ENCODE measurements at places on chromosomes 1 and 21.

DNA sequence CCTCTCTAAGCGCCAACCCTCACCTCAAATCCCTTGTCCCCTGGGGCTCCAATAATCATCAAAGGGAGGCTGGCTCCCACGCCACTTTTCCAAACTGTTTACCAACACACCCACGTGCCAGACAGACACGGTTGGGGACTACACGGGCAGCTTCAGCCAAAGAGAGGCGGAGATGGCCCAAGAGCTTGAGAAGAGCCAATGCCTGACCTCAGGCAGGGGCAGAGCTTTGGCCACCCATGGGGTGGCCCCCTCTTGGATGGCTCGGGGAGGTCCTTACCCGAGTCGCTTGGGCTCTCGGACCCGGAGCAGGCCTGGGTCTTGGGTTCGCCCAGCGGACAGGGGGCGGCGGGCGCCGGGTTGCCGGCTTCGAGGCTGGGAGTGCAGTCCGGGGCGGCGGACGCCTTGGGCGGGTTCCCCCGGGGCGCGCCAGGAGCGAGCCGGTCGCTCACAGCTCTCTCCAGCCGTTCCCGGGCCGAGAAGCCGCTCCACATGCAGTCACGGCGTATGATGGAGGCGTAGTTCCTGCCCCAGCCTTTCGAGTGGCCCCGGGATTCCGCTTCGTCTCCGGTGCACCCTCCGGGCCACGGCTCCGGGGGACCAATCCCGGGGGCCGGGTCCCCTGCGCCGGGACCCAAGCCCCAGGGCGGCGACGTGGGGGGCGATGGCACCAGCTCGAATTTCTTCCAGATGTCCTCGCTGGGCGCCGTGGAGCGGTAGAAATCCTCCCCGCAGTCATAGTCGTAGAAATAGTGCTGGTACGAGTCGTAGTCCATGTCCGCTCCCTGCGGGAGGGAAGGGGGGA is 854 bp downstream of the MYCL start:
- DNase-seq, result peak; percentile 82

- no peak for DNase-seq
Observed at GRCh38 chr21:39107739-39108138, 75.5 kb downstream of the PSMG1 start.

- DNase-seq, result no peak
Observed at GRCh38 chr1:30319765-30320580, 403.4 kb downstream of the MATN1 start.

GRCh38 chr1:24414775-24415333 is 748 bp upstream of the NIPAL3 start:
- DNase-seq, result no peak

GRCh38 chr1:172938681-172939080 is 112.1 kb downstream of the TNFSF18 start:
- DNase-seq, result no peak

DNA sequence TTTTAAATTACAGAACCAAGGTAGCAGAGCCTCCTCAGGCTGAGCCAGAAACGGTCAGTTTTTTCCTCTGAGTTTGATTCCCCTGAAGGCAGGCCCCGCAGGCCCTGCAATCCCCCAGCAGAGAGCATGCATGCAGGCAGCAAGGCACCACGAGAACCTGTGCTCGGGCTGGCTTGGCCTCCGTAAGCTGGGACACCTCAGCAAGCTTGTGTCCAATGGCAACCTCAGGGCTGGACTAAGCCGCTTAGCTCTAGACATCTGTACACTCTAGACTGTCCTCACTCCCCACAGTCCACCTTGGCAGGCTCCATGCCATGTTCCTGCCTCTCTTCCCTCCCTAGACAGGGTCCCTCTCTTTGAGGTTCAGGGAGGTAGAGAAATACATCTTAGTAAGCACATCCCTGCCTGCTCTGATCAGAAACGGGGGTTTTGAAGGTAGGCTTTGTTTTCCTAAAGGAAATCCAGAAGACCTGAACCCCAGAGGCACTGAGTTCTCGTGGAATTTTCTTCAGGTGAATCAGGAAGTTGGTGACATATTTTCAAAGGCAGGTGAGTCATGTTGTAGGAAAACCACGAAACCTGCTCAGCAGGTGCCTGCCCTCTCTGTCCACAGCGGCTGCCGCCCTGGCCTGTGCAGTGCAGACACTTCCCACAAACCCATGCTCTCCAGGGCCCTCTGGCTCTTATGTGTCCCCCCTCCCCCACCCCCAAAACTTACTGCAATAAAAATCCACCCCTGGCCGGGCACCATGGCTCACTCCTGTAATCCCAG is 7.0 kb downstream of the TMEM63A start:
- peak; percentile 76 for DNase-seq

DNA sequence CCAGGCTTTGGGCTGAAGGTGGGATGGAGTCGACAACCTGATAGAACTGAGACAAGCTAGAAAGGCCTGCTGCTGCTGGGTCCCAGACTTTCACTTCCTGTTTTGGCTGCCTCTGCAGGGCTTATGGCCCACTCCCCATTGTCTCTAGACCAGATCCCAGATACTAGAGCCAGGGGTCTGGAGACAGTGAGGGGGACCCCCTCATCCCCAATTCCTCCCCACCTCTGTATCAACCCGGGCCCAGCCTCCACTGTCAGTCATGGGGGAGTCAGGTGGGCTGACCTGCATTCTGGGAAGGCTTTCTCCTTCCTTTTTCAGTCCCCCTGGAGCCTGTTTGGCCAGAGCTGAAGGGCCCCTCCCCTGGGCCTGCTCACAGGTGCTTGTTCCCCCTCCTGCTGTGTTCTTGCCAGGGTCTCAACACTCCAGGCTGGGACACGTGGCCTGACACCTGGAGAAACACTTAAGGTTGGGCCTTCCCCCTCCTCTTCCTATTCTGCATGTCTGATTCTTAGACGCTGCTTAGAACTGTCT is 18.0 kb upstream of the ETV3L start:
- no peak for DNase-seq

DNA sequence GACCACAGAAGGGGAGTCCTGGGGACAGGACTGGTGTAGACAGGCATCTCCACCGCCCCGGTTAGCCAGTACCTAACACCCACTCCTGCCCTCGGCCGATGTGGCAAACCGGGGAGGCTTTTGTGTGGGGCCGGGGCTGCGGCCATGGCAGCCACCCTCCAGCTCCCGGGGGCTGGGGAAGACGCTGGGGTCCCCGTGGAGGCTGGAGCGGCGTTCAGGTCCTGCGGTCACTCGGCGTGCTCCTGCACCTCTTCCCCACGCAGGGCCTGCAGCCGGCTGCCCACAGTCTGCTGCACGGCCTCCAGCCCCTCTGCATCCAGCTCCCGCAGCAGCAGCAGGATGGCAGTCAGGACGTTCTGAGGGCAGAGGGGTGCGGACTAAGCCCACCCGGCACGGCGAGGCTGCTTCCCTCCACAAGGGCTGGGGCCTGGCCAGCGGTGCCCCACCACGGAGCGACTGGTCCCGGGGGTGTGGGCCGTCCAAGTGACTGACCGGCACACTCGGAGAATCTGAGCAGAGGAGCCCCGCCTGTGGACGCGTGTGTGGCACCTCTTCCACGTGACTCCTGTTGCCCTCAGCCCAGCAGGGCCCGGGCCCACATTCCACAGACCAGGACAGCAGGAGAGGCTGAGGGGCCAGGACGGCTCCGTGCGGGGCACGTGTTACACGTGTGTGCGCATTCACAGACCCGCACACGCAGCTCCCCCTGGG is 9.1 kb downstream of the CFAP410 start:
- DNase-seq, result no peak

GRCh38 chr1:229285440-229285839 is 14.5 kb downstream of the RAB4A start:
- DNase-seq, result no peak

- no peak for DNase-seq
Observed at GRCh38 chr1:89620664-89621063, 12.3 kb upstream of the LRRC8C start.

- peak; percentile 95 for DNase-seq
Observed at GRCh38 chr1:214316593-214316992, 35.6 kb downstream of the SMYD2 start.

DNA sequence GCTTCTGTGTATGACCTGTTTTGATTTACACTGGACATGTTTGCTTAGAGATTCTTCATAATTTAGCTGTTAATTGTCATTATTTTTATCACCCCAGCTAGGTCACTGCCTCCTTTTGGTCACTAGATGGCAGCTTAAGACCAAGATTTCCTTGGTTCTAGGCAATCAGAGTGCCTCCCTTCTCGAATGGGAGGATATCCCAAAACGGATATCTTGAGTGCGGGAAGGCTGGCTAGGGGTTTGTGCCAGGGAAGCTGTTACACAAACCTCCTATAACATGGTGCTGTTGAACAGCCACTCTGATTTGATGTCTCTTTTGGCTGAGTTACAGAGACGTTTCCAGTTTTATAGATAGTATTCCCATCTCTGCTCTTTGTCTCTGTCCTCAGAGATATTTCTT is 283.5 kb downstream of the S1PR1 start:
- DNase-seq, result peak; percentile 72

DNA sequence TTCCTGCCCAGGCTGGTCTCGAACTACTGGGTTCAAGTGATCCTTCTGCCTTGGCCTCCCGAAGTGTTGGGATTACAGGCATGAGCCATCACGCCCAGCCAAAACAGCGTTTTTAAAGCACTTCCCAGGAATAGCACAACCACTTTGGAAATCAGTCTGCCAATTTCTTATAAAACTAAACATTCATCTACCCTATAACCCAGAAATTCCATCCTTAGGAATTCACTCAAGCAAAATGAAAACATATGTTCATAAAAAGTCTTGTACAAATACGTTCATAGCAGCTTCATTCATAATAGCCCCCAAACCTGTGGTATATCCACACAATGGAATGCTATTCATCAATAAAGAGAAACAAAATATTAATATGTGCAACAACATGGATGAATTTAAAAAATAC is 36.1 kb downstream of the PHC2 start:
- DNase-seq, result no peak

GRCh38 chr1:23004112-23004511 is 11.5 kb downstream of the TEX46 start:
- DNase-seq, result no peak

- no peak for DNase-seq
Observed at GRCh38 chr1:161215076-161215475, at the start of gene FCER1G. Gene FCER1G (plus strand): TSS chr1:161215295. CDS start chr1:161215322, 27 bp downstream.

DNA sequence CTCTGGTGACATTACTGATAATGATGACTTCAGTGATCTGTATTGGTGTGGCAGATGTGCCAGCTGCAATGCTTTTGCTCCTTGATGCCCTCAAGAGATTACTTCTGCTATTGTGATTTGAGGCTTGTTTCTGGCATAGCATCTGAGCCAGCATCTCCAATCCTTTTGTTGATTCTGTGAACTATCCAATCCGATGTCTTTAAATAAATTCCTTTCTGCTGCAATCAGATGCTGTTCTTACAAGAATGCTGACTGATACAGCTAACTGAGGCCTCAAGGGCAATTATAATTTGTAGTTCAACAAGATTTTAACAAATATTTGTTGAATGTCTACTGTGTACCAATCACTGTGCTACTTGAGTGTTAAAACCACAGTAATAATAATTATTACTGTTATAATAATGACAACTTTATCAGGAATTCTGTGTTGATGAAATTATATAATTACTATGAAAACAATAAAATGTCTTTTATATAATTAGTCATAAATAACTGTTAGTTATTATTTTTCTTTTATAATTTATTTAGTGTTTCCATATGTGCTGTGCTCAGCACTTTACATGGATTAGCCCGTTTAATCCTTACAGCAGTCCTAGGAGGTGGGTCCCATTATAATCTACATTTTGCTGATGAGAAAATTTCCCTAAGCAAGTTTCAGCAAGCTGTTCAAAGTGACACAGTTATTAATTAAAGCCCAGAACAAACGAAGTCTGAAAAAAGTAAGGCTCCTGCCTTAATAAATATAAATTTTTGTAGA is 308.2 kb downstream of the BRINP3 start:
- DNase-seq, result peak; percentile 44

GRCh38 chr1:203480525-203481084 is 5.0 kb downstream of the PRELP start:
- DNase-seq, result peak; percentile 80

DNA sequence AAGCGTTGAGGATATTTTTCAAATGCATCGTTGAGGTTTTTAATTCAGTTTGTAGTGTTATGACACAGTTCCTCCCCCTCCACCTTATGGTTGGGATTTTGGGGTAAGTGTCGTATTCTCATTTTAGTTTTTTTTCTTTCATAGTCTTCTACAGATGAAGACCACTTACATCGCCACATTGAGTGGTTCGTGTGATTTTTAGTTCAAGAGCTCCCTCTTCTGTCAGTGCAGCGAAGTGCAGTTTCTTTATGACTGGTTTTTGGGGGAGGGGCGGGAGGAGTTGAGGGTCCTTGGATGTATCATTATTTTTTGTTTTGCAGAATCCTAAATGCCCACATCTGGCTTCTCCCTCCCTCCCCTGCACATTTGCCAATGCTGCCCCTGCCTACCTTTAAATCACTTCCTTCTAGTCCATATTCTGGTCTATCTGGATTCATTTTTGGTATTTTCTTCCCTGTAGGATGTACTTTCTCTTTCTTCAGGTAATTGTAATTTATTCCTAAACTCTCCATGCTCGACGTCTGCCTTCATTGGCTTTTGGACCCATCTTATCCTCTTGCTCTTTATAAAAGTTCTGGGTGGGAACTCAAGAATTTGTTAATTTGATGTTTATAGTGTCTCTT is 433.1 kb downstream of the CAMTA1 start:
- peak; percentile 74 for DNase-seq

GRCh38 chr1:17119773-17120480 is 676 bp upstream of the PADI2 start:
- peak; percentile 63 for DNase-seq

GRCh38 chr1:199725002-199725565 is 302.4 kb upstream of the NR5A2 start:
- no peak for DNase-seq

DNA sequence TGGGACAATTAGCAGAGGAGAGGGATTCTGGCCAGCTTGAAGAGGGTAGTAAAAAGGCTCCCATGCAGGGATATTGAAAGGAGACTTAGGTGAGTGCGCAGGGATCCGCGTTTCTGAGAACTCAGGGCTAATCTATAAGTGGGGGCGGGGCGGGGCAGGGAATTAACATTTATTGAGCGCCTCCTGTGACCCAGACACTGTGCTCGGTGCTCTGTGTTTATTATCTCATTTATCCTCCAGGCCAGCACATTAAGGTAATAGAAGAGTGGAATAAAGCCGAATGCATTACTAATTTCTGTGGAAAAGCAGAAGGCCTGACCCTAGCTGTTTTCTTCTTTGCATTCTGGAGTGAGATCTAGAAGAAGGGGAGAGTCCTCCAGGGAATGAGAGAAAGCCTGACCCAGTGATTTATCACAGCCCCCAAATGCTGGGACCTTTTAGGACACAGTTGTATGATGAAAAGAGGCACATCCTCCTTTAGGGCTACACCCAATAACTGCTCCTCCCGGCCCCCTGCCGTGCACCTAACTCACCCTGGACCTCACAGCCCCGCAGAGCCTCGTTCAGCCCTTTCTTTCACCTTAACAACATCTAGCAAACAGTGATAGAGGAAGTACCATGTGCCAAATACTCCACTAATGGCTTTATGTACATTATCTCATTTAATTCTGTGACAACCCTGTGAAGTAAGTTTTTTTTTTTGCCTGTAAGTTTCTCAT is 317.6 kb downstream of the PBX1 start:
- no peak for DNase-seq

- no peak for DNase-seq
Observed at GRCh38 chr1:67909776-67910175, 76.5 kb upstream of the GNG12 start.

GRCh38 chr1:43974443-43975248 is at the start of gene ATP6V0B:
Gene ATP6V0B (plus strand): TSS chr1:43974960. CDS start chr1:43975041, 81 bp downstream.
- DNase-seq, result peak; percentile 97

GRCh38 chr1:25579292-25580252 is 36.2 kb downstream of the LDLRAP1 start:
- no peak for DNase-seq

- DNase-seq, result no peak
Observed at GRCh38 chr1:2602311-2602835, 15.8 kb downstream of the PRXL2B start.

- no peak for DNase-seq
Observed at GRCh38 chr1:30331415-30332065, 391.8 kb downstream of the MATN1 start.
